ENCODE measurements at places on chromosomes 16 and 17.
A peak's percentile ranks its signal among the peaks of the same experiment; 100 is the strongest.

- DNase-seq, result no peak
Observed at GRCh38 chr17:6075845-6076244, 5.7 kb downstream of the WSCD1 start.

DNA sequence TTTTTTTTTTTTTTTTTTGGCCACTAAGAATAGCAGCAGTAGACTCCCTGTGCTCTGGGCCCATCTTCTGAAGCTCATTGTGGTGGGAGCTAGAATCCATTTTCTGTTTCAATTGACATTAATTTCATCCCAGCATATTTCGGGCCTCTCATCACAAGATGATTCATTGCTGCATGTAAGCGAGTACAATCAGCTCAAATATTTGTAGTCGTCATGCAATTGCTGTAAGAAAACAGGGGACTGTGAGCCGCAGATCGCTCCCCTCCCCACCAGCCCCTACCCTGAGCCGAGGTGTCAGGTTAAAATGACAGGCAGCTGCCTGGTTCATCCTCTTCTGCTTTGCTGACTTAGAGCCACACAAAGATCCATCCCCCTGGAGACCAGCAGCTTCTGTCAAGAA lies 358.8 kb upstream of the CDH5 start:
- no peak for DNase-seq

- no peak for DNase-seq
Observed at GRCh38 chr17:78734793-78735641, 47.1 kb downstream of the CYTH1 start.

GRCh38 chr17:44314524-44314868 lies 6.1 kb downstream of the RUNDC3A start:
- no peak for DNase-seq

GRCh38 chr17:30267625-30268024 lies 24.1 kb downstream of the BLMH start:
- DNase-seq, result no peak

GRCh38 chr16:1887711-1888354 lies 15.9 kb upstream of the MEIOB start:
- no peak for DNase-seq

DNA sequence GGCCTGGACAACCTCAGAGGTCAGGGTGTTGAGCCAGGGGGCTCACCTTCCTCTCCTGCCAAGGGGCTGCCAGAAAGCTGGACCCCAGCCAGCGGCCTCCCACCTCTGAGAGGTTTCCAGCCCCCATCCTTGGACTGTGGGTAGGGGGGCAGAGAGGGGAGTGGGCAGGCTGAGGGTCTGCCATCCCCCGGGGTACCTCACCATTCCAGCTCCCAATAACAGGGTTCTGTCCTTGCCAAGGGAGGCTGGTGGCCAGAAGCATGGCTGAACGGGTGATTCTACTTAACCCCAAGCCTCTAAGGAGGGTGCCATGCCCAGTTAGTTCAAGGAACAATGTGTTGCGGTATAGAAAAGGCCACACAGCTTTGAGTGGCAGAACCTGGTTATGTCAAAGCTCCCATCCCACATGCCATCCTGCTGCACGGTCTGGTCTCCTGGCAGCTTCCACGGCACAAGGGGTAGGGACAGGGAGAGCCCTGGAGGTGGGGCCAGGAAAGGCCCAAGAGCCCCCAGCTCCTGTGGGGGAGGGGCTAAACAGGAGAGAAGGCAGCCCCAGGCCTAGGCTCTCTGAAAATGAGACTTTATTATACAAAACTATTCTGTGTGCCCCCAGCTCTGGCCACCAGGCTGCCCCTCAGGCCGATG lies 19.8 kb downstream of the B9D1 start:
- DNase-seq, result no peak

- no peak for DNase-seq
Observed at GRCh38 chr17:57302690-57303465, 46.6 kb downstream of the MSI2 start.

DNA sequence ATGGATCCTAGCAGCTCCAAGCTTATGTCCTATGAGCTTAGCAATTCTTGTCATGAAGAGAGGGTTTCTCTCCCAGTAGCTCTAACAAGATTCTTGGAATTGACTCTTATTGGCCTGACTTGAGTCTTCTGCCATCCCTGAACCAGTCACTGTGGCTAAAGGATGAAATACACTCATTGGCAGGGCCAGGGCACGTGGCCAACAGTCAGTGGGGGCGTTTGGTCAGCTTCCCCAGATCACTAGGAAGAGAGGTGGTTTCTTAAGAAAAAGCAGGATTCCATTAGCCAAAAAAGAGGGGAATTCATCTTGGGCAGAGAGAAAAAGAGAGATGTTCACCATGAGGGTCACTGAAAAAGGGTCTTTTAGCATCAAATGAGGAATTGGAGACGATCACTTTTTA lies 363.2 kb downstream of the SNX29 start:
- DNase-seq, result no peak

- no peak for DNase-seq
Observed at GRCh38 chr16:9949396-9949795, 232.8 kb downstream of the GRIN2A start.

GRCh38 chr16:16960785-16961184 lies 510.0 kb downstream of the XYLT1 start:
- no peak for DNase-seq

DNA sequence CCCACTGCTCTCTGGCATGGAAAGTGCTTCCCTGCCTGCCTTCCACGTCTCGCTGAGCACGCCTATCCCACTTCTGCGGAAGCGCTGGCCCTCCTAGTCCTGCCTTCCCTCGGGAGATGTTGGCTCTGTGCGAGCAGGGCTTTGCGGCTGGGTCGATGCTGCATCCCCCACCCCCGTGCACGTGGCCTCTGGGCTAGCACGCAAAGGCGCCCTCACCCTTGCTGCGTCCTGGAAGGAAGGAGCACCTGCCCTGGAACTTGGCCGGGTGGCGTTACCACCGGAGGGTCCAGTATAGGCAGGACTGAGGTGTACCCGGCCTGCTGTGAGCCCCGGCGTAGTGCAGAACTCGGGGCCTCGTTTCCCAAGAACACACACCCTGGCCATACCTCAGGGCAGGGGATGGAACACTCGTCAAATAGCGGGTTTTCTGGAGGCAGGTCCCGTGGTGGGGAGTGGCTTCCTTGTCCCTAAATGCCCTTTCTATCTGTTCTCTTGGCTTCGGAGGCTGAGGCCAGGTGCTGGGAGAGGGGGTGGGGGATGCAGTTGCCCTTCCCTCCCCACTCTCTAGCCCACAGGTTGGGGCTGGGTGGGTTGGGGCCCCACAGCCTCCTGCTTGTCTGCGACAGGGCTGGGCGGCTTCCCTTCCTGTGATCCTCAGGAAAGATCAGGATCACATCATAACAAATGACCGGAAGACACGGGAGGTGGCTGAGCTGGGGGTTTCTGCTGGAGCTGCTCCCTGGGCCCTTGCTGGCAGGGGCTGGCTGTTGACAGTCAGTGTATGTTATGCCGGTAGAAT lies 17.4 kb downstream of the BAIAP2 start:
- DNase-seq, result no peak

DNA sequence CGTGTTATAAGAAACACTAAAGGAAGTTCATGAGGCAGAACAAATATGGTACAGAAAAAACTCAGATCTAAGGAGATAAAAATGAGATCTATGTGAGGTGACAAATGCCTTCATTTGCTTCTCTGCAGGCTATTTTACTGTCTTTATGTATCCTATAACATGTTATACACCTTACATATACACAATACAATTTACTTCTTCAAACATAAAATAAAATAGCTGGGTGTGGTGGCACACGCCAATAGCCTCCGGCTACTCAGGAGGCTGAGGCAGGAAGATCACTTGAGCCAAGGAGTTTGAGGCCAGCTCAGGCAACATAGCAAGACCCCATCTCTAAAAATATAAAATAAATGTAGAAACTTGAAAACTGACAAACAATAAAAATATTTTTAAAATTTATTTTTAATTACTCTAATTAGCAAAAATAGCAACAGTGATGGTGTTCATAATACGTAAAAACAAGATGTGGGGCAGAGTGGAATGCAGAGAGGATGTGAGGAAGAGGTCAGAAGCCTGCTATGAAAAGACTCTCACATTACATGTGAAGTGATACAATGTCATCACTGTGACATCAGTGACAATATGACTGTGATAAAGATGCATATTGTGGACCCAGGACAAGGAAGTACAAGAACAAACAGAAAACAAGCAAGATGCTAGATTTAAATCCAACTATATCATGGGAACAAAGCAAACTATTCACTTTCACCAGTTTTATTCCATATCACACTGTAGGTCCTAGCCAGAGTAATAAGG lies 31.0 kb downstream of the VPS53 start:
- DNase-seq, result no peak

- DNase-seq, result no peak
Observed at GRCh38 chr16:1133271-1133670, 19.6 kb upstream of the CACNA1H start.

GRCh38 chr17:72840019-72840418 lies 252.5 kb downstream of the SLC39A11 start:
- DNase-seq, result no peak

- DNase-seq, result peak; percentile 50
Observed at GRCh38 chr16:27313422-27314160, at the start of gene IL4R. Gene IL4R, plus strand, starts transcription at chr16:27313974. Its CDS starts 26,230 bp downstream, at chr16:27340204.

DNA sequence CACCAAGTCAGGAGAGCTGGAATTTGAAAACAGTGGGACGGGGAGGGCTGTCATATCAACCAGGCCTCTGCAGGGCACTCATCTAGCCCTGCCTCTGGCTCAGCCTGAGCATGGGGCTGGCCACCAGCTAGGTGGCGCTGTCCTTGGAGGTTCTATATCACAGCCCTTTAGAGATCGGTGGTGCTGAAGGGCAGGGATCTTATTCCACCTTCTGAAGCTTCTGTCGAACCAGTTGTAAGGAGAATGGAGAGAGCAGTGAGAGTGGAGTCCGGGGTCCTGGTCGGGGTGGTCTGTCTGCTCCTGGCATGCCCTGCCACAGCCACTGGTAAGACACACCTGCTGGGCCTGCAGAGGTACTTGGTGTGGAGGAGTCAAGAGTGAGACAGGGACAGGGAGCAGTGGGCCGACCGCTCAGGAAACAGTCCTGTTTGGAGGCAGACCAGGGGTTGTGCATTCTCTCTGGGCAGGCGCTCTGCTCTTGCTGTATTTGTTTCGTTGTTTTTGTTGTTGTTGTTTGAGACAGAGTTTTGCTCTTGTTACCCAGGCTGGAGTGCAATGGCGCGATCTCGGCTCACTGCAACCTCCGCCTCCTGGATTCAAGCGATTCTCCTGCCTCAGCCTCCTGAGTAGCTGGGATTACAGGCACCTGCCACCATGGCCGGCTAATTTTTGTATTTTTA lies at the start of gene CES3:
Gene CES3, plus strand, starts transcription at position 202 of the 680 bp plus-strand sequence. Its CDS starts 42 bp downstream, at position 244.
- DNase-seq, result peak; percentile 83

DNA sequence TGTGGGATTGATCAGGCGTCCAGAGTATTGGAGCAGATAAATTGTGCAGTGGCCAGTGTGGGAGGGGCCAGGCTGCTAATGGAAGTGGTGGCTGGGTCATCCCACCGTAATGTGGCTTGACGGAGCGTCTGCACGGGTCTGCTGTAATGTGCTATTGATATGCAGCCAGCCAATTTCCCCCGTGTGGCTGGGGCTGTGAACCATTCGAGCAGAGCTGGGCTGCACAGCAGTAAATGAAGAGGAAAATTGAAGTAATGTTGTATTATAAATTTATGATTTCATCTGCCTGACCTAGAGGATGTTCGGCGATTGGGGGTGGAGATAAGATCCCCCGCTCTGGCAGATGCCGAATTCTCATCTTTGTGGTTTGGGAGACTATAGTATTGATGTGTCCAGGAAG lies 121.5 kb downstream of the CCDC182 start:
- DNase-seq, result no peak

- DNase-seq, result no peak
Observed at GRCh38 chr17:40484285-40484972, 17.0 kb downstream of the TNS4 start.

- DNase-seq, result peak; percentile 38
Observed at GRCh38 chr16:84995663-84996062, 15.7 kb downstream of the ZDHHC7 start.

- no peak for DNase-seq
Observed at GRCh38 chr17:66663041-66663606, 171.8 kb upstream of the CACNG5 start.

- DNase-seq, result no peak
Observed at GRCh38 chr16:7321661-7322060, 11.0 kb upstream of the RBFOX1 start.

DNA sequence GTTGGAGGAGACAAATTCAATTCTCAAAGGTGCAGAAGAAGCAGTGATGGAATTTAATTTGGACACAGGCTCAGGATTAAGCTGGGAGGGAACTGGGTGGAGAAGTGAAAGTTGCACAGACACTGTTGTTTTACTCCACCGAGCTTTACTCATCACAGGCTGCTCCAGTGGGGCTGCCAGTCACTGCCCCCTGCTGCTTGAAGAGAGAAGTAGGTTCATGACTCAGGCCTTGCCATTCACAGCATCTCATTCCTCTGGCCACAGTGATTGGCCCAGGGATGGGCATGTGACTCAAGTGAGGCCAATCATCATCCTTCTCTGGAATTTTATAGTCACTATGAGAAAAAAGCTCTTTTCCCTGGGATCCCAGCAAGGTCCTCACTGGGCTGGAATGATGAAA lies 11.8 kb downstream of the GNAO1 start:
- peak; percentile 66 for DNase-seq

DNA sequence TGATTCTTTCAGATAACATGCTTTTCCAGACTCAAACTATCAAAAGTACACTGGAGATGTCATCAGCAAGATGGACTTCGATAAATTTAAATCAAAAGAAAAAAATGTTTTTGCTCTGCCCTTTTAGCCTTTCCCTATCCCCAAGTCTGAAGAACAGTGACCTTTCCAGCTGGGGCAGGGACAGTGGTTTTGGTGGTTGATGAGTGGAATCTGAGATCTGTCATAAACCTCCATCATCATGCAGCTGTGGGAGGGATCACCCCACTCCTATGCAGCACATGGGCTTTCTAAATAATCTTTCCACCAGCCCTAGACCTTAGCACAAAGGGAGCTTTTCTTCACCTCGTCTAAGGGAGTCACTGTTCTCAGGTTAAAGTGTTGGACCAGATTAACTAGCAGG lies 869.5 kb upstream of the SOX9 start:
- no peak for DNase-seq

DNA sequence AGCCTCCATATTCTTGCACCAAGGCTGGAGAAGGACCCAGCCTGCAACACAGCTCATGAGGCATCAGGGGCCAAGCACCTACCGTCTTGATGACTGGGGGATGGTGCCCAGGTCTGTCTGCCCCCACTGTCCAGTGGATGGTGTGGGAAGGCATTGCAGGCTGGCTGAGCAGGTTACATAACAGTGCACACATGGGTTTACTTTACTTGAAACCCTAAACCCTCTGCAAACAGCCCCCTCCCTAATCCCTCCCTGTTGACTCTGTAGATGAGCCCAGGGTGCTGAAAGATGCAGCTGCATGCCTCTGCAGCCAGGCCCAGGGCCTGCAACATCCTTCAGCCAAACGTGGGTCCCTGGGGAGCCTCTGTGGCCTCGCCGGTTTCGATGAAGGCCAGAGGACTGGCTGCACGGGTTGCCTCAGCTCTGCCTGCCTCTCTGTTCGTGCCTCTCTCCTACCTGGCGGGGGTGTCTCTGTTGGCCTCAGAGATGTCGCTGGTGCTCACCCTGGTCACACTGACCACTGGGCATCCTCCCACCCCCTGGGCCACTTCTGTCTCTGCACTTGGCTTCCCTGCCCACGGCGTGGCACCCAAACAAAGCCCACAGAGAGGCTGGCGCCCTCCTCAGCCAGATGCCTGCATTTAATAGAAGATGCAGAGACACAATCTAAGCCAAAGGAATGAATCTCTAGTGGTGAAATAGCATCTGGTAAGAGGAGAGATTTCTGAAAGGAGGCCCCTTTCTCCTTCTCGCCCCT lies 95.1 kb downstream of the METRNL start:
- no peak for DNase-seq

- DNase-seq, result no peak
Observed at GRCh38 chr16:86120201-86121192, 221.5 kb downstream of the IRF8 start.

GRCh38 chr17:48632579-48633265 lies 6.6 kb upstream of the HOXB9 start:
- DNase-seq, result no peak

- DNase-seq, result no peak
Observed at GRCh38 chr17:35374766-35375344, 1.4 kb upstream of the SLFN11 start.

Data from activated CD4-positive, alpha-beta T cell treated with anti-CD3 and anti-CD28 coated beads, Interleukin-2, Interleukin-4, amounts not matched to agents 100 ng/mL and 50 ng/mL, durations not matched to agents 16 hours and 8 hours (primary cell).